ENCODE measurements at places on chromosomes 2 and 18.

- DNase-seq: no peak
Observed at GRCh38 chr18:23967321-23968089, 47.0 kb upstream of the TTC39C start.

GRCh38 chr2:206887745-206888144, 51.6 kb upstream of the CPO start:
- DNase-seq: no peak

- DNase-seq: no peak
Observed at GRCh38 chr2:21656330-21657075, 532.7 kb downstream of the TDRD15 start.

DNA sequence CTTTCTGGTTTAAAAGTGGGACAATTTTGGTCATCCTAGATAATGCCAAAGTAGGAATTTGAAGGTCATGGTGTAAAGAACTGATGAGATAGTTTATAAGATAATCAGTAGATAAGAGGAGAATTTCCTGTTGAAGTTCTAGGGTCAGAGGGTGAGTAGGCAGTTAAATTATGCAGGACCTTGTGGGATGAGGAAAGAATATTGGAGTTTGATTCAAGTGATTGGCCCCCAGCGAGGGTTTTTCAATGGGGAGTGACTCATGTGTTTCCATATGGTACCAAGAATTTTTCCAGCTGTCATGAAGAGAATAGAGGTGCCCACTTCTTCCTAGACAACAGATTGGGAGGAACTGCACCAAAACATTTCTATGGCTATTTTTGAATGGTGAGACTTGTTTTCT, 940.2 kb upstream of the ZEB2 start:
- no peak for DNase-seq

DNA sequence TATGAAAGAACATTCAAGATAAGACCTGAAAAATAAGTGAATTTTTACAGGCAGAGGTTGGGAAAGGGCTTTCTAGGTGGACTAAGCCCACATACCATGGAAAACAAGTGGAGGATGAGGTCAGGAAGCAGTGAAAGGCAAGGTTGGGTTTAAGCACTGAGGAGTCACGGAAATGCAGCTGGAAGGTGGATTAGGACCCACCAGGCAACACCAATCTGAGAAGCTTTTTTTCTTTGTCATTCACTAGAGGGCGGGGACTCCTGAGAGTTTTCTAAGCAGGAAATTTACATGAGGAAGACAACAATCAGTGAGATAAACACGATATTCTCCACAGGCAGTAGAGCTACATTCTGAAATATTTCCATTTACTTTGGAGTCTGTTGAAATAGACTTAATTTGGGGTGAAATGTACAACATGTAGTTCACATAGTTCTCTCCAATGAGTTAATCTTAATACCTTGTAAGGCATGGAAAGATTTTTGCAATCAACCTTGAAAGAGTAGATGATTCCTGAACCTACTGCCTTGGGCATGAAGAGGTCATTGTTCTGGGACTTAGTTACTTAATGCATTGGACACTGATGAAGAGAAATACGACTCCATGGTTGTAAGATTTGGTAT, 40.7 kb downstream of the VIT start:
- no peak for DNase-seq

DNA sequence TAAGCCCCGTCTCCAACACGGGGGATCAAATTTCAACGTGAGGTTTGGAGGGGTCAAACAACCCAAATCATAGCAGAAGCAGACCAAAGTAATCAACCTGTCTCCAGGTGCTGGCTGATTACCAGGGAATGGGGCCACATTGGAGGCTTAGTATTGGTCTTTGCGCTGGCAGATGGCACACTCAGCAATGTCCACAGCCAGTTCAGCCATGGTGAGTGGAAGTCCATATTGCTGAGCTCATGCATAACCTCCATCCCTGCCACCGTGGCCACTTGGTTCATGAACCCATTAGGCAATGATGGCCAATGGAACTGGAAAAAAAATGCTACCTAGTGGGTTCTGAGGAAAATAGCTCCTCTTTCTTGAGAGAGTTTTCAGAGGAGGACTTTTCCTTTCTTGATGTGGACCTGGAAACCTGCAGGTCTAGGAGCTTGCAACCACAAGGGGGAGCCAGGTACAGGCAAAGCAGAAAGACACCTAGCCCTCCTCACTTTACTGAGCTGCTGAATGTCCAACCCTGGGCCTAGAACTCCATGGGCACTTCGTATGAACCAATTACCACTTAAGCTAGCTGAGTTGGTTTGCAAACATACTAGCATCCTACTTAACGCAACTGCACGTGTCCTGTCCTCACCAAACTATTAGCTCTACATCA, 128.0 kb upstream of the GYPC start:
- DNase-seq: peak; percentile 20

- no peak for DNase-seq
Observed at GRCh38 chr2:101843048-101843447, 145.5 kb downstream of the MAP4K4 start.

DNA sequence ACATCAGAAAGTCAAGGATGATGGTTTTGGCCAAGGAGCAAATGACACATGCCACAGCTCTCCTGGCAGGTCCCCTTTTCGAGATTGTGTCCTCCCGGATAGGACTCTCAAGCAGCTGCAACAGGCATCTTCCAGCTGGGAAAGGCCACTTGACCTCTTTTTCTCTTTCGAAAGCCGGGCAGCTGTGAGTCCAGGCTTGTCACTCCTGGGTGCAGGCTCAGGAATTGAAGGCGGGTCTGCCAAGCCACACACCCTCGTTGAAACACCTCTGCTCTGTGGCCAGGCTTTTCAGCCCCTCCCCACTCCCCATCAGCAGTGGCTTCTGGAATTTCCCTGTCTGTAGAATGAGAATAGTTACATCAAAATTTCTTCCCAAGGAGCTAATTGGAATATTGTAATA, 98.0 kb downstream of the CCDC138 start:
- DNase-seq: no peak

DNA sequence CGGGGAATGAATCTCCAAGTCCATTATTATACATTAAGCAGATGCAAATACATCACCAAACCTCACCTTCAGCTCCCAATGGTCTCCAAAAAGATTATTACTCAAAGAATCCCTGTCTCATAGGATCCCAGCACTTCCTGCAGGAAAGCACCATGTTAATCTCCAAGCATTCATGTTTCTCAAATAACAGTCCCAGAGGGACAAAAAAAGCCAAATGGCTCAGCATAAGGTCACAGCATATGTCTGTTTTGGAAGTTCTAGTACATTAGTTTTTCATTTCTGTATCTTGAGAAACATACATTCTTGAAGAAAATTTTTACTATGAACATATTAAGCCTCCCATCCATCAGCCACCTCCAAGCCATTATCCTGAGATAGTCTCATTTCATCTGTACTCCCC, 103.3 kb downstream of the METTL4 start:
- no peak for DNase-seq

DNA sequence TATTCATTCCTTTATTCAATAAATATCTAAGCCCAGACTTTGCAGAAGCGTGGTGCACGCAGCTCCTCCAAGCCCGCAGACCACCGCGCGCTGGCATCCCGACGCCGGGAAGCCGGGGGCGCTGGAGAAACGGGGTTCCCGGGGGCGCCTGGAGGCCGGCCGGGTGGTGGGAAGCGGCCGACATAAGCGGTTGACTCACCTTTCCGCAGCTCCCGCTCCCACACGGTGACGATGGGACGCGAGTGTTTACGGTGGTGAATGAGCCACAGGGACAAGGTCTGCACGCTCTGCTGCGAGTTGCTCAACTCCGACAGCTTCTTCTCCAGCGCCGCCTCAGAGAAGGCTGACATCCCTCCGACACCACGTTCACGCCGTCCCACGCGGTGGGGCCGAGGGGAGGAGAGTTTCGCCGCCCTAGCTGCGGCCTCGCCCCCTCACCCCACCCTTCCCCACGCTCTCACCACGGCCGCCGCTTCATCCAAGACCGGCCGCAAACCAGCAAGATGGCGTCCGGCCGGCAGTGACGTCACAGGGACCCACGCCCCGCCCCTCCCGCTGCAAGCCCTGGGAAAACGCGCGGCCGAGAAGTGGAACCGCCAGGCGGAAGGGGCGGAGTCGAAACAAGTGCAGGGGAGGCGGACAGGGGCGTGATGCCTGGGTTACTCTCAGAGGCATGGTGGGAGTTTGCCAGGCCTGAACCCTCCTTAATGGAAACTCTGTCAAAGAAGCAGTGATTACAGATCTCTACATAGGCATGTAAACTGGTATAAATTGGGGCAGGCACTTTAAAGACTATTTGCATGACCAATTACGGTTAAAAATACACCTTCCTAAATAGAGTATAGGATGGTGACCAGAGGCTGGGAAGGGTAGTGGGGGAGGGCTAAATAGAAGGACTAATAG, at the start of gene RPRD1A:
Gene RPRD1A, minus strand, starts transcription at position 505 of the 903 bp plus-strand sequence. Its CDS starts 155 bp downstream, at position 350.
- DNase-seq: peak; percentile 99

DNA sequence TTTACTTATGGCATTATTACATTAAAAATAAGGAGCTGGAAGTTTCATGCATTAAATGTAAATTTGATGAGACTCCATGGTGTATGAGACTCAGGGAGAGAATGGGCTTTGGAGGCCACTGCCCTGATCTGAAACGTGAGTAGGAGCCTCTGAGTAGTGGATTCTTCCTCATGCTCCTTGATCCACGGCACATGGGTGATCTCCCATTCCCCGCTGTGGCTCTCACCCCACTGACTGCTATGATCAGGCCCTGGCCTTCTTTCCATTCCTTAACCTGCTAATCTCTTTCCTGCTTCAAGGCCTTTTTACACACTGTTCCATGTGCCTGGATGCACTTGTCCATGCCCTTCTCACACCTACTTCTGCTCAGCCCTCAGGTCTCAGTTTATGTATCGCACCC, 68.4 kb downstream of the SMAD7 start:
- DNase-seq: no peak

- DNase-seq: no peak
Observed at GRCh38 chr2:10387033-10387432, 61.1 kb downstream of the ODC1 start.

GRCh38 chr18:23504720-23505119, 1.4 kb downstream of the RMC1 start:
- no peak for DNase-seq

- DNase-seq: no peak
Observed at GRCh38 chr2:69034122-69034521, 21.1 kb downstream of the ANTXR1 start.

DNA sequence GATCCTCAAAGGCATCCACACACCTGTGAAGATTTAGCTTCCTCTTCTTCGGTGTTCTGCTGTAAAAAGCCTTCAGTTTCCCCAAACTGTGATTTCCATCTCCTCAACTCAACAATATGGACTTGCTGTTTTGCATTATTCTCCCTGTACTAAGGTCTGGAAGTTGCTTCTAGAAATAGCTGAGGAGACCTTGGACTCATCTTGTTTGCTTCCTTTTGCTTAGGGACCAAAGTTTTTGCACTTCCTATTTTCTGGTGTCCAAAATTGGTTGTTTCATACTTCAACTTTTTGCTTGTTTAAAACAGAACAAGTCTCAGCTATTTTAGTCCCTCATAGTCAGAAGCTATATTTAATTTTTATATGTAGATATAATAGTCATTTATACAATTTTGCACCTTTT, 201.9 kb upstream of the COPS8 start:
- DNase-seq: no peak

GRCh38 chr2:226813148-226813701, 13.6 kb upstream of the IRS1 start:
- DNase-seq: peak; percentile 5

DNA sequence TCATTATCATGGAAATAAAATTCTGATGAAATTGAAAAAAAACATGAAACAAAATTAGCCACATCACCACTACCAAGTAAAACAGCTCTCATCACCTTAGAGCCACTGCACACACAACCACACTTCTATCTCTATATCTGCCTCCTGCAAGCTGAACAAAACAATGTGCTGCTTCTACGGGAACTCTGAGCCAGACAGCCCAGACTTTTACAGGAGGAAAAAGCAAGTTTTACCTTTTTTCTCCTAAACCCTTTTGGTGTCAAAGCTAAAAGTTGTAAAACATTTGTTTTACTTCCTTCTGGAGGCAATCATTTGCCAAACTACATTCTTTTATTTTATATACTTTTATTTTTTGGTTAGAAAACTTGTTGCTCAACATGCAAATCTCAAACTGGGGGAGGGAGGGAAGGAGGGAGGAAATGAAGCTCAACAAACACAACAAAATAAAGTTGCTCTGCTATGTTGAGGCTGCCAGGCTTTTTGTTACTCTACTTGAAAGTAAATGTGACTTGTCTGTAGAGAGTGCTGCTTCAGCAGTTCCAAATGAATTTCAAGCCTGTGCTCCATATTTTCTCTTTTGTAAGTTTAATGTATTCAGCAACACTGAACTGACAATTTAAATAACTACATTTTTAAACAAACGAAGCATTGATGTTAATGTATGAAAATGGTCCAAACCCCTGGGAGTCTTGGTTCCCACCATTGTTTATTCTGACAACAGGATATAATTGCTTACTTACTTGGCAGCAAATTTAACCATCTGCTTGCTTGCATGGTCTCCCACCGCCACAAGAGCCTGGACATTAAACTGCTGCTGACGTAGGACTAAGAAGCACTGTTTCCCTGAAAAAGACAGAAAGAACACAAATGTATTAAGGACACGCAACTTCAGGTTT, 24.5 kb downstream of the DARS1 start:
- DNase-seq: peak; percentile 81

DNA sequence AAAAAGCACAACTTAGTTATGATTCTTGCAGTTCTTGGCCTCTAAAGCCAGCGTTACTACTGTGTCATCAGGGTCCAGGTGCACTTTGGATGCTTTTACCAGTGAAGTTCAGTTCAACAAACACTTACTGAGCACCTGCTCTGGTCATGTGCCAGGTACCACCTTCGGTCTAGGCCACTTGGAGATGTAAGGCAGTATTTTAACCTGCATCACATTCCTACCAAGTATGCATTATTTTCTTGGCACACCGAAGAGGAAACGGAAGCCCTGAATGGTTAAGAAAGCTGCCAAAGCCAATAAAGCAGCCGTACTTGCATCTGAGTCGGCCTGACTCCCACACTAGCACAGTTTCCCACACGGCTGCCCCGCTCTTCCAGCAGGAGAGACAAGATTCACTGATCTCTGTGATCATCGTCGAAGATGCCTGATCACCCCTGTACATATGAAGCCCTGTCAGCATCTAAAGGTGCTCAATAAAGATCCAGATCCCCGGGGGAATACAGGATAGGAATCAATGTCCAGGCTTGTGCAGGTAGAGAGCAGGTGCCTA, 427.1 kb downstream of the EIPR1 start:
- DNase-seq: no peak

- no peak for DNase-seq
Observed at GRCh38 chr2:219531639-219532377, 11.8 kb downstream of the CHPF start.
